Tracheal epithelial cell (primary cell): ENCODE measurements at places on chromosomes 12 and 14. TPM values are rescaled to one million over a fixed set of nuclear protein-coding genes. Genes with fewer than 3 reads are reported as not detected.

The DLK1 gene
- not detected in 2 replicates for total RNA-seq

The SLCO1B1 gene
- not detected in 2 replicates for total RNA-seq

The RNASE3 gene
- total RNA-seq: not detected in 2 replicates

The KCNC2 gene
- not detected in 2 replicates for total RNA-seq

The TRAF3 gene
- 23.0 and 43.4 TPM in 2 replicates for total RNA-seq

The OR4E2 gene
- not detected in 2 replicates for total RNA-seq

The KRT81 gene
- 10.8 TPM in 1 of 2 replicates, not detected in the other for total RNA-seq

The SPX gene
- 4.6 and 9.4 TPM in 2 replicates for total RNA-seq
